Hepatocyte (in vitro differentiated cells): ENCODE measurements at places on chromosomes 5 and 9. TPM values are rescaled to one million over a fixed set of nuclear protein-coding genes. Genes with fewer than 3 reads are reported as not detected.

Gene PCDHA5
- 2.2 and 2.5 TPM in 2 replicates for total RNA-seq

Gene TNPO1
- total RNA-seq = 128 and 143 TPM in 2 replicates

Gene OLFML2A
- total RNA-seq = 2.6 and 3.4 TPM in 2 replicates

Gene ADAMTSL1
- total RNA-seq = 18.2 and 24.0 TPM in 2 replicates

Gene ERAP2
- 0.56 and 0.87 TPM in 2 replicates for total RNA-seq

Gene MEF2C
- total RNA-seq = 11.0 and 14.6 TPM in 2 replicates

Gene CD72
- total RNA-seq = 1.9 and 2.0 TPM in 2 replicates

Gene DND1
- 0.36 and 1.3 TPM in 2 replicates for total RNA-seq

Gene PCDHA7
- 1.7 and 3.3 TPM in 2 replicates for total RNA-seq

Gene IFNA21
- not detected in 2 replicates for total RNA-seq

Gene ZFP37
- total RNA-seq = 4.1 and 5.7 TPM in 2 replicates

Gene STING1
- total RNA-seq = 7.7 and 12.6 TPM in 2 replicates

Gene SLC23A1
- 13.4 and 19.6 TPM in 2 replicates for total RNA-seq

Gene NR4A3
- 2.2 and 2.4 TPM in 2 replicates for total RNA-seq

Gene NFIB
- total RNA-seq = 22.8 and 27.3 TPM in 2 replicates

Gene GFPT2
- 15.9 and 25.0 TPM in 2 replicates for total RNA-seq

Gene PCDHGB2
- total RNA-seq = 0.20 and 0.33 TPM in 2 replicates

Gene VAV2
- total RNA-seq = 22.2 and 24.9 TPM in 2 replicates

Gene SLC34A1
- 0.12 TPM in 1 of 2 replicates, not detected in the other for total RNA-seq

Gene PKD2L2
- total RNA-seq = not detected in 2 replicates

Gene UIMC1
- 24.1 and 28.2 TPM in 2 replicates for total RNA-seq

Gene PDGFRB
- 36.8 and 55.1 TPM in 2 replicates for total RNA-seq

Gene GGTA1
- total RNA-seq = 0.07 and 0.72 TPM in 2 replicates

Gene LCN6
- total RNA-seq = not detected in 2 replicates

Gene ADAMTS16
- 3.2 and 5.9 TPM in 2 replicates for total RNA-seq

Gene ACTBL2
- total RNA-seq = 0.16 and 0.83 TPM in 2 replicates

Gene TAS2R1
- 1.0 TPM in 1 of 2 replicates, not detected in the other for total RNA-seq

Gene RLN1
- not detected in 2 replicates for total RNA-seq

Gene GBGT1
- total RNA-seq = 10.1 and 15.5 TPM in 2 replicates

Gene RNF208
- total RNA-seq = 1.6 and 2.3 TPM in 2 replicates

Gene FOXD4L5
- total RNA-seq = 0.04 TPM in 1 of 2 replicates, not detected in the other

Gene OR1Q1
- total RNA-seq = not detected in 2 replicates

Gene TMEFF1
- 8.7 and 13.7 TPM in 2 replicates for total RNA-seq

Gene SPAAR
- not detected in 2 replicates for total RNA-seq

Gene SLC34A3
- total RNA-seq = 1.8 and 2.7 TPM in 2 replicates

Gene TAF11L10
- not detected in 2 replicates for total RNA-seq

Gene CREBRF
- total RNA-seq = 21.0 and 22.9 TPM in 2 replicates

Gene SHOC1
- 0.04 and 0.37 TPM in 2 replicates for total RNA-seq

Gene ARHGEF39
- total RNA-seq = 1.8 and 9.4 TPM in 2 replicates

Gene PCDHA13
- 4.1 and 4.3 TPM in 2 replicates for total RNA-seq

Gene C9orf153
- total RNA-seq = not detected in 2 replicates

Gene GRM6
- total RNA-seq = not detected in 2 replicates

Gene SHC3
- 1.4 and 1.8 TPM in 2 replicates for total RNA-seq

Gene ZBED3
- 6.0 and 6.2 TPM in 2 replicates for total RNA-seq

Gene C5orf58
- not detected in 2 replicates for total RNA-seq

Gene CORO2A
- 24.6 and 27.1 TPM in 2 replicates for total RNA-seq
